ENCODE measurements at places on chromosomes 1 and 21.

- no peak for DNase-seq
Measured at GRCh38 chr1:33727310-33727709, 136.6 kb upstream of the HMGB4 start.

- DNase-seq, result peak; percentile 85
Measured at GRCh38 chr21:31872452-31873274, at the start of gene HUNK. Gene HUNK, plus strand, starts transcription at chr21:31873020. Its CDS starts 655 bp downstream, at chr21:31873675.

DNA sequence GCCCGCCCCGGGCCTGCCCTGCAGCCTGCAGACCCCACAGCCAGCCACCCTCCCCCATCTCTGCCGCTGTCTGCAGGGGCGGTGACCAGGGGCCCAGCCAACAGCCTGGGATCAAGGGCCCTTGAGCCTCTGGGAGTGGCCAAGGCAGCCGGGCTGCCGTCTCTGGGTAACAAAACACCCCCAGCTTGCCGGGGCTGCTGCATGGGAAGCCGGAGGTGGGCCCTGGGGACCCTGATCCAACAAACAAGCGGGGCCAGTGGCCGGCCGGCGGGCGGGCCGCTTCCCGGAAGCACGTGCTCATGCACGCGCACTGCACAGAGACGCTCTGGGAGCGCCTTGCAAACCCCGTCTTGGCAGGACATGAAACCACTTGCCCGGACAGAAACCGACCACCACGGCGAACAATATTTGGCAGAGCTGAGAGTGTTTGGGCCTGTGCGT lies 13.2 kb downstream of the MEGF6 start:
- peak; percentile 81 for DNase-seq

DNA sequence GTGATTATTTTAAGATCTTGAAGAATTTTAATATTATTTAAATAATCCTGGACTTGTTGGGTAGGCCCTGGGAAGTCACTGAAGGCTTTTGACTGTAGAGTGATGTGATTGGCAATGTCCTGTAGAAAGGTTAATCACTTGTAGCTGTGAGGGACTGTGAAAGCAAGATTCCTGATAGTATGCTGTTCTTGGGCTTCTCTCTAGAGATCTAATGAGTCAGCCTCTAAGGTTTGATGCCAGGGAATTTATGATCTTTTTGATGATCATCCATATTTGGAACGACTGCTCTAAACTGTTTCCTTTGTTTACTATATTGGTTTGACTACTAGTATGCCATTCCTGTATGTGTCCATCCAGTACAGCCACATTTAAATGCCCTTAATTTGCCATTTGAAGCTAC lies 56.5 kb downstream of the CAMSAP2 start:
- no peak for DNase-seq

DNA sequence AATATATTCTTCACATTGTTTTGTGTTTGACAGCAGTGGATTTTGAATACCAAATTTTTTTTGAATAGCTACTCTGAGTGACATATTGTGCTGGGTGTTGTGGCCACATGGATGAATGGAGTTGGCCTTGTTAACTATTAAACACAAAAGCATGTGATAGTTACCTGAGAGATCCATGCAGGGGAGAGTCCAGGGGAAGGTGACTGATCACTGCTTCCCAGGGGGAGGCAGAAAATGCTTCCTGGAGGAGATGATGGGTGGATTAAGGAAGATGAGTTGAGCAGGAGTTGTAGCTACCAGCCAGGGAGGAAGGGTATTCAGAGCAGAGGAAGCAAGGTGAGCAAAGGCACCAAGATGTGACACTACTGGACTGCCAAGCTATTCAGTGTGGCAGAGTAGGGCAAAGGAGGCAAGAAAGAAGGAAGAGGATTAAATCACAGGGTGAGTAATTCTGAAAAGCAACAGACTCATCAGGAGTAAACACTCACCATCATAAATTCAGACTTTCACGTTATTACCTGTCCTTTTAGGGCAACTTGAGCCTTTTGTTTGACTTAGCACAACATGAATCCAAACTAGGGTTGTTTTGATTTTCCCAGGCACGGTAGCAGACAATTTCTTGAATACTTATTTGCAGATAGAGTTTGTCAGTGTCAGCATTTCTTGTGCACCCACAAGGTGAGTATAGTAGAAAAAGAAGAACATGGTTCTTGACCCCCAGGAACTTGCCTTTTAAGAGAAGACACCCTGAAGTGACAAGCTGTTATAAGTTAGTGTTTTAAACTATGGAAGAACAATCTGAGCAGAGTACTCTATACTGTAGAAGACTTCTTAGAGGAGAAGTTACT lies 4.2 kb downstream of the CD46 start:
- no peak for DNase-seq
